NCI-H1105 (cell line): ENCODE measurements at places on chromosomes 16 and 17.

DNA sequence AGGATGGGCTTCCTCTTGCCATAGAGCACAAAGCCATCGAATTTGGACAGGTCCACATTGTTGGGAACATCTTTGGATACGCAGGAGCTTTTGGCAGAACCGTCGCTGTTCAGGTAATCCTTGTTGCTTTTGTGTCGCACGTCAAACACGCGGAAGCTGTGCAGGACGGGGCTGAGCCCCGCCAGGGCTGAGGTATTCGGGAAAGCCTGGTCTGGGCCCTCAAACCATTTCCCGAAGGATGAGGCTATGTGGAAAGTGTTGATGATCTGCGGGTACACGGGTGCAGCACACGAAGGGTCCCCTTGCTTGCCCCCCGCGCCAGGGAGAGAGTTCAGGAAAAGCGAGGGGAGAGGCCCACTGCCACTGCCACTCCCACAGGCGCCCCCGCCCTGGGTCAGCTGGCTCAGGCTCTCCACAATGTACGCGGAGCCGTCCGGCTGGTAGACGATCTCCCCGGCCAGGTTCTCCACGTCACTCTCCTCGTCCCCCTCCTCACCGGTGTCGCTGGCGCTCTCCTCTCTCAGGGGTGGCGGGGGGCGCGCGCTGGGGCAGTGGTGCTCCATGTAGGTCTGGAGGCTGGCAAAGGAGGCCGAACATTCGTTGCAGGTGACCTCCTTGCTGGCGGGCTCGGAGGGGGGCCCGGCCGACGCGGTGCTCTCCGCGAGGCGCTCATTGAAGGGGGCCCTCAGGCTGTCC lies 88.5 kb downstream of the ZFHX3 start:
- DNase-seq = no peak

- DNase-seq = no peak
Measured at GRCh38 chr17:15256689-15257088, 8.4 kb downstream of the PMP22 start.

GRCh38 chr16:56847173-56847910 lies 17.7 kb upstream of the SLC12A3 start:
- no peak for DNase-seq

DNA sequence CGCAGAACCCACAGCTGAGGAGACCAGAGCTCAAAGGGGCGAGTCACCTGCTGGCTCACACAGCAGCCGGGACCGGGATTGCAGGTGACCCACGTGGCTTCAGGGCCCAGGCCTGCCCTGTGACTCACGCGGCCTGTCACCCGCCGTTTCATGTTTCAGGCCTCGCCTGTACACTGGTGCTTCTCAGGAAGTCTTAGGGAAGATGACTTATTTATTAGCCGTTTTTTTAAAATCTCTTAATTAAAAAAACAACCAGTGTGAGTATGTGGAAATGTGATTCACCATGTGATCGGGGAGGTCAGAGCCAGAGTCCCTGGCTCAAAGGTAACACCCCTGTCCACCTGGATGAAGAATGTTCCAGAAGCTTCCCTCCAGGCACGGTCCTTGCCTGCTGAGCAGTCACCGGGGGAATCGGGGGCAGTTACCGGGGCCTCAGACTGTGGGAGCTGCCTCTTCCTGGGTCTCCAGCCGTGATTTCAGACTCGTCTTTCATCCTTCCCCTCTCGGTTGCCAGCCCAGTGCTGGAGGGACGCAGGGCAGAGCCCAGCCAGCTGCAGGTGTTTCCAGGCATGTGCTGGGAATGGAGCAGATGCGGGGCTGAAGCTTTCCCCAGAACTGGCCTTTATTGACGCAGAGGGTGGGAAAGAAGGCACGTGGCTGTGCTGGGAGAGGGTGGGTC lies 49.3 kb downstream of the CMIP start:
- DNase-seq = no peak

- DNase-seq = no peak
Measured at GRCh38 chr16:66418165-66418962, 8.7 kb upstream of the BEAN1 start.

DNA sequence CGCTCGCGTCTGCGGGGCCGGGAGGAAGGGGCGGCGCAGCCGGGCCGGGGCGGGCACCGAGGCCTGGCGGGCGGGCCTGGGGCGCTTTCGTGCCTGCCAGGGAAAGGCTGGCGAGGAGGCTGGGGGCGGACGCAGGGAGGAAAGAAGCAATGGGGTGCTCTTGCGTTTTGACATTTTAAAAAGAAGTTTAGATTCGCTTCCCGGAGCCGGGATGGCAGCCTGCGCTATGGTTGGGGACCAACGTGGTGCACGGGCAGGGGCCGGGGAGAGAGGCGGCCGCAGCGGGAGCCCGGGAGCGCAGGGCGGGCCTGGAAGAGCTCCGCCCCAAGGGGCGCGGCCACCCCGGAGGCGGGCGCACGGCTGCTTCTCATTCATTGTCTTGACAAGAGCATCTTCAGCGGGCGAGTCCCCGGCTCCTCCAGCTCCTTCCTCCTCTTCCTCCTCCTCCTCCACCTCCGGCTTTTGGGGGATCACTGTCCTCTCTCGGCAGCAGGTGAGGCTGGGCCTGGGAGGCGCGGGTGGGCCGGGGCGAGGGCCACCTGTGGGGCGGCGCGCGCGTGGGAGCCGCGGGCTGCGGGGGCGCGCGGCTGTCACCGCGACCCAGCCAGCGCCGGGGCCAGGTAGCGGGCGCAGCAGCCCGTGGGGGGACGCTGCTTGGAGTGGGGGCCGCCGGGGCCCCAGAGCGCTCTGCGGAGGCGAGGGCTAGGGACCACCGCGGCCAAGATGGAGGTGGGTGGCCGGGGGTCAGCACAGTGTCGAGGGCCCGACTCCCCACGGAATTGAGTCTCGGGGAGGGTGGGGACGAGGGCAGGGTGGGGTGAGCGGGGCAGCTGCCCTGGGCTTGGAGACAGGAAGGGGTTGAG lies at the start of gene CORO1A:
TSS of gene CORO1A (plus strand) at position 370 of the 863 bp plus-strand sequence. CDS start 1,608 bp downstream, outside the sequence.
- peak; percentile 34 for DNase-seq

DNA sequence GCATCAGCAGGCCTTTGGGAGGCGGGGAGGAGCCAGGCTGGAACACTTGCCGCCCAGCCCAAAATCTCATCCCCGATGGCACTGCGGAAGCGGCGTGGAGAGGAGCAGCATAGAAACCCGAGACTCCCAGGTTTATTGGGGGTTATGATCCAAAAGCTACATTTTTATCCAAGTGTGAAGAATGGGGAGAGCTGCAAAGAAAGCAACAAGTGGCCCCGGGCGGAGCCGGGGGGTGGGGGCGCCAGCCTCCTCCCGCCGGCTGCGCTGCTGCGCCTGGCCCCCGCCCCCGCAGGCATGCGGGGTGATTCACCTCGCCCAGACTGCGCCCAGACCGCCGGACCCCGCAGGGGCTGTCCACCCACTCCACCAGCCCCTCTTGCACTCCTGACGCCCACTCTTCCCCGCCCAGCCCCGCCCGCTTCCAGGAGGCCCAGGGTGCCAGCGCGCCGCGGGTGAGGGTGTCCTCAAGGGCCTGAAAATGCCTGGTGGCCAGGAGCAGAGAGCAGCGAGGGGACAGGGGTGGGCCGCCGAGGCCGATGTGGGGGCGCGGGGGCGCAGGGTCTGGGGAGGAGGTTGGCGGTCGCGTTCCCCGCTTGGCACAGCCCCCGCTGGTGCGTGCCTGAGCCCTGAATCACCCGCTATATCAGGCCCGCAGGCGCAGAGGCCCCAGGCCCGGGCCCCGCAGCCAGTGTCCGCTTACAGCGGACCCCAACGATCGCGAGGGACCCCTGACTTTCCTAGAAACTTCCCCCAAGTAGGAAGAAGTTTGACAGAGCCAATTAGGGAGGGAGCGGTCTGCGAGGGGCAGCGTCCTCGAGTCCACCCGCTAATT lies 1.3 kb downstream of the CAVIN1 start:
- DNase-seq = no peak

GRCh38 chr17:42271779-42272035 lies 4.5 kb downstream of the STAT5B start:
- DNase-seq = no peak

DNA sequence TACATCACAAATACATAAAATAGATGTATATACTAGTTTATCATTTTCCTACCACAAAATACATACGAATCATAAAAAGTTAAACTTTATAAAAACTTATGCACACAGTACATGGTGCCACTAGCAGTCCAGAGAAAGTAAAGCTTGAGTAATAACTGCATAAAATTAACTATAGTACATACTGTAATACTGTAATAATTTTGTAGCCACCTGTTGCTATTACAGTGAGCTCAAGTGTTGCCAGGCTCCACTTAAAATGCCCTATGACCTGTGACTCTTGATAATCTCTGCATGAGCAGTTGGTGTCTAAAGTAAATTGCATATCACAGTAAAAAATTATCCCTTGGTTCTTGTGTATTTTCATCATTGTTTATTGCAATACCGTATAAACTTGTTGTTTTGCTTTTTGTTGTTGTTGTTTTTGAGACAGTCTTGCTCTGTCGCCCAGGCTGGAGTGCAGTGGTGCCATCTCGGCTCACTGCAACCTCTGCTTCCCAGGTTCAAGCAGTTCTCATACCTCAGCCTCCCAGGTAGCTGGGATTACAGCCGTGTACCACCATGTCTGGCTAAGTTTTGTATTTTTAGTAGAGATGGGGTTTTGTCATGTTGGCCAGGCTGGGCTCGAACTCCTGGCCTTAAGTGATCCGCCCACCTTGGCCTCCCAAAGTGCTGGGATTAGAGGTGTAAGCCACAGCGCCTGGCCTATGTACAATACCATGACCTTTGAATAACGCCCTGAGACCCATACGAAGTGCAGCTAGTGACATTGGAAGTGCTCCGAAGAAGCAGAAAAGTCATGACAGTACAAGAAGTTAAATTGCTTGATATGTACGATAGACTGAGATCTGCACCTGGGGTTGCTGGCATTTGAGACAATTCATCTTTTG lies 6.6 kb downstream of the LUC7L3 start:
- DNase-seq = no peak

GRCh38 chr17:48593840-48594537 lies 410 bp upstream of the HOXB5 start:
- DNase-seq = peak; percentile 73

- DNase-seq = no peak
Measured at GRCh38 chr17:59845595-59846393, 46.9 kb downstream of the TUBD1 start.

DNA sequence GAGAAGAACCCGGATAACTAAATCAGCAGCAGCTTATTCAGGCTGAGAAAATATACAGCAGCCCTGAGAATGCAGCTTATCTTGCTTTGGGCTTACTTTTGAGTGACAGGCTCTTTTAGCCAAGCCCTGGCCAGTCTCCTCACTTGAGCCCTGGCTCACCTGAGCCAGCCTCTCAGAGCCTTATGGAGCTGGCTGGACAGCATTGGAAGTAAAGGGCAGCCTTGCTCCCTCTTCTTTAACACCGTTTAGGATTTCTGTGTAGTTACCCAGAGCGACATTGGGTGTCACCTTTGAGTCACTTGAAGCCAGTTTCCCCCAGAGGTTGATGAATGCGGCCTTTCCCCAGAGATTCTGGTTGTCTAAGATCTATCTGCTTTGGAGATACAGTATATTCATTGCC lies 7.7 kb upstream of the NPIPB2 start:
- peak; percentile 40 for DNase-seq

DNA sequence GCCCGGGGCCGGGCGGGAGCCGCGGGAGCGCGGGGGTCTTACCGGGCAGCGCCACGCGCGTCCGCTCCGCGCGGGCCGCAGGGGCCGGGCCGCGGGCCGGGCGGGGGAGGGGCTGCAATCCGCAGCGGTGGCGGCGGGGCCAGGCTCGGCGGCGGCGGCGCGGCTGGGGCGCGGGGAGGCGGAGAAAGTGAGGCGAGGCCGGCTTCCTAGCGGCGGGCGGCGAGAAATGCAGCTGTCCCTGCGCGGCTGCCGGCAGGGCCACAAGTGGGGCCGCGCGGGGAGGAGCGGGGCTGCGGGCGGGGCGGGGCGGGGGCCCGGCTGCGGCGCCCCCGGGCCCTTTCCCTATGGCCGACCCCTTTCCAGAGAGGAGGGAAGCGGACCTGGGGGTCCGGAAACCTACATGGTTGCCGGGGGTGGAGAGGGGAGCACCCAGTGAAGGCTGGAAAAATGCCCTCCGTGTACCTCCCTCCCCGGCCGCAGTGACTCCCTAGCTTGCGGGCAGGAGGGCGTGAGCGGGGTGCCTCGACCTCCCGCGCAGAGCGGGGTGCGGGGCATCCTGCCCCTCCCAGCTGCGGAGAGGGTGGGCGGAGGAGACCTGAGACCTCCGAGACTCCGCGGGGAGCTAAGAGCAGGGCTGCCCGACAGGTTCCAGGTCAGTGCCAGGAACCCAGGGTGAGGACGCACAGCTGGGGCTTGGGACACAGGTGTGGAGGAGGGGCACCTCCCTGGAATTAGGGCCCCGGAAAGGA lies at the start of gene CUEDC1:
TSS of gene CUEDC1 (minus strand) at position 230 of the 749 bp plus-strand sequence. CDS start 69,848 bp downstream, outside the sequence.
- DNase-seq = peak; percentile 34

DNA sequence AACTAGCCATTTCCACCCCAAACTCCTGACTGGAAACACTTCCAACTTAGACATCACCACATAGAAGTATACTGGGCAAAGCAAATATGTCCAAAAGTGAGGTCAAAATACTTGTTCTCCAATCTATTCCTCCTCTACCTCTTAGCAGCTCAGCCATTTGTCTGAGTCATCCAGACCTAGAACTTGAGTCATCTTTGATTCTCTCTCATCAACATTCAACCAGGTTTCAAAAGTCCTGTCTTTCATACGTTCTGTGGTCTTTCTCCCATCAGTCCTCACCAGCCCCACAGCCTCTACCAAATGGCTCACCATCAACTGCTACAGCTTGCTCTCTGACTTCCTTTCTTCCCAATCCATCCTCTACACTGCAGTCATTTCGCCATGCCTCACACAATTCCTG lies 6.8 kb downstream of the ANKFY1 start:
- DNase-seq = no peak

GRCh38 chr17:57667461-57667923 lies 77.6 kb downstream of the CCDC182 start:
- no peak for DNase-seq
